ENCODE measurements at places on chromosomes 7 and 10.
A peak's percentile ranks its signal among the peaks of the same experiment; 100 is the strongest.

DNA sequence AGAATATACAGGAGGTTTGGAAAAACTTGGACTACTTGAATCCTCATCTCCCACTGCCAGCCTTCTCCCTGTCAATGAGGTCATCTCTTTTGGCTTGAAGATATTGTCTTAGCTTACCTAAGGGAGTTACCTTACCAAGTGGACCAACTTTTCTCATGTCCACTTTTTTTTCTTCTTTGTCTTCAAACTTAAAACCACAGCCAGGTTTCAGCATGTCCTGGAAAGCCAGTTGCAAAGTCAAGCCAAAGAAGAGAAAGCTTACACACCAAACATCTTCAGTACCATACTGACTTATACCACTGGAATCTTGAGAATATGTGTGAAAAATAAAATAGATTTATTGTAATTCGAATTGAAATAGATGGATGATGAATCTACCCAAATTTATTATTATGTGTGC, 520.5 kb downstream of the HTR7 start:
- no peak for DNase-seq

- no peak for DNase-seq
These were observed 376.8 kb downstream of the DNAJB6 start for GRCh38 chr7:157713591-157713990.

- peak; percentile 74 for DNase-seq
These were observed 287.6 kb downstream of the SORCS3 start for GRCh38 chr10:104928734-104929133.

DNA sequence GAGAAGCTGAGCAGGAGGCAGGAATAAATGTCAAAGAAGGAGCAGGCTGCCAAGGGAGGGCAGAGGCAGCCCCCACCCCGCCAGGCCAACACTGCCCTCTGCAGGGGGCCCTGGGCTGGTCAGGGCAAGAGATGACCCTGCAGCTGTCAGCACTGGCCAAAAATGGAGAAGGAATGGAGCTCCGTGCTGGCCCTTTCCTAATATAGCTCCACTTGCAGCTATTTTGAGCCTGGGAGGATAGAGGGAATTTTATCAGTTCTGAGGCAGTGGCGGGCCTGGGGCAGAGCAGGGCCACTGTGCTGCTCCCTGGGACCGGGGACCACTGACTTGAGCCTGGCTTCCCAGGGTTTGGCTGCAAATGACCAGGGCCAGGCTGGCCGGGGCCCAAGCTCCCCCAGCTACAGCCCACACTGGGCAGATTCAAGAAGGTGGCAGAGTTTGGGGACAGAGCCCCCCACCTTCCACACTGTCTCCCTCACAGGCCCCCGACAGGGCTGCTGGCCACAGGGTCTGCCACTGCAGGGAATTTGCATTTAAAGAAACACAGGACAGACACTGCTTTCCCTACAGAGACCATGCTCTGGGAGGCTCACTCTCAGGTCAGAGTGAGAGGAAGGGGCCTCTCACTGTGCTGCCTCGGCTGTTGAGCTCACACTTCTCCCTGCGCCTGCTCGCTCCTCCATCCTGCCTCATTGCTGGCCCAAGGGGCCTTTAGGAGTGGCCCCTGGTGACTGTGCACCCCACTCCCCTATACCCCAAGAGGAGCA, 16.2 kb downstream of the LDB3 start:
- peak; percentile 12 for DNase-seq

DNA sequence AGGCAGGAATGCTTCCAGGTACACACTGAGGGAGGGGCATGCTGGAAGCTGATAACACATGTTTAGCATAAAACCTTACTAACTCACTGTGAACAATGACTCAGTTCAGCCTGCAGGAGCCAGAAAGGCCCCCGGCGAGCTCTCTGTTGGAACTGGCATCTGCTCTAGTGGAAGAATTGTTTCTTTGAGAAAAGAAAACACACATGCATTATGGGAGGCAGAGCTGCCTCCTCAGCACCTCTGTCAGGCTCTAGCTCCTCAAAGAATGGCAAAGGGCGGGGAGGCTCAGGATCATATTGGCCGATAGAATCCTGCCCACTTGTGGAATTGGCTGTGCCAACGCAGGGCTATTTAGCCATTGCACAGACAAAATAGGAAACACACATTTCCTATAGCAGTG, 338.3 kb downstream of the CXCL12 start:
- peak; percentile 33 for DNase-seq

- DNase-seq, result no peak
These were observed 1.0 kb downstream of the NKX2-3 start for GRCh38 chr10:99533496-99534449.

DNA sequence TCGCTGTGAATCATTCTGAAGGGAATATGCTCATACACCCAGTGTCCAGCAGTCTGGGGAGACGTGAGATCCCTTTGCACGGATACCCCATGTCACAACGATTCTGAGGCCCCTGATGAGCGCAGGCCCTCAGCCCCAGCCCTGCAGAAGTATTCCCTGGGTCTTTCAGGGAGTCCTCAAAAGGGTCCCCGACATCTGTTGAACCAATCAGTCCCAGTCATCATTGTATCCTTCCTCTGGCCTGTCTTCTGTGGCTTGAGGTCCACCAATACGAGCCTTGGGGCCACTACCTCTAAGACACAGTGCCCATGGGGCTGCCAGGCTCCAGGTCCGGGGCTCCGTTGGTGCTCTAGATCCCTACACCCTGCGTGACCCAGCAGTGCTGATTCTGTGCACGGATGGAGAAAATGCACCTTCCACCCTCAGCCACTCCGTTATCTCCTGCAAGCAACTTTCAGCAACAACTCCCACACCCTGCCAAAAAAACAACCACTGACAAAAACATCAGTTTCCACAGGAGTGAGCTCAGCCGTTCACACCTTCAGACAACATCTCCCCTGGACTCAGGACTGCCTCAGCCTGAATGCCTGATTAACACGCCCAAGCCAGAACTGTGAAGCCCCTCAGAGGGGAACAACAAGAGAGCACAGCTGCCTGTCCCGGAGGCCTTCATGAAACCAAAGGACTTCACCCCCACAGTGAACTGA, 46.9 kb upstream of the KDM7A start:
- no peak for DNase-seq

DNA sequence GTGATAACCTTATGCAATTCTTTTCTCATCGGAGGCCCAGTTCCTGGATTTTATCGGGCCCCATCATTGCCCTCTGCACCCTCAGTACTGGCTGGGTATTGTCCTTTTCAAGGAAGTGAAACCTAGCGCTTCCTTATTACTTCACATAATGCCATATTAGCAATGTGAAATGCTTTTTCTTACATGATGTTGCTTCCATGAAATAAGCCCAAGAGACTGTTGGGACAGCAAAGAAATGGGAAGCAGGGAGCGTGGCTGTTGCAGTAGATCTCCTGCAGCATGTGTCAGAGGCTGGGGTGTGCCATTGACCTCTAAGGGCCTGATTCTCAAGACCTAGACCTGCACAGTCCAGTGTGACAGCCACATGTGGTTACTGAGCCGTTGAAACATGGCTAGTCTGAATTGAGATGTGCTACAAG, 8.1 kb downstream of the CHN2 start:
- DNase-seq, result no peak

DNA sequence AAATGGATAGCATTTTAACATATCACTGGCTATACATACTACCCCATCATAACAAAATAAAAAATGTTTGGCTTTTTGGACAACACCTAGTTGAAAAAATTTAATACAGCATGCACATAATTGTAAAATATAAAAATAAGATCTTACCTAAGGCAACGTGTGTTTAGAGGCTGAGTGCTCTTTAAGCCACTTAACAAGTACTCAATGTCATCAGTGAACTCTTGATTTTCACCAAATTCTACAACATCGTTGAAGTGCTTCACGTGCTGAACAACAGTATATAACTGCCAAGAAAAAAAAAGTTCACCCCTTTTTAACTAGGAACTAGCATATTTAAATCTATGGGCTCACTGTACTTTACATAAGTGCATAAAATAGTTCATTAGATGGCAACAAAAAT, 49.5 kb downstream of the WAPL start:
- no peak for DNase-seq

- DNase-seq, result no peak
These were observed 3.7 kb upstream of the ELFN1 start for GRCh38 chr7:1666317-1666822.

DNA sequence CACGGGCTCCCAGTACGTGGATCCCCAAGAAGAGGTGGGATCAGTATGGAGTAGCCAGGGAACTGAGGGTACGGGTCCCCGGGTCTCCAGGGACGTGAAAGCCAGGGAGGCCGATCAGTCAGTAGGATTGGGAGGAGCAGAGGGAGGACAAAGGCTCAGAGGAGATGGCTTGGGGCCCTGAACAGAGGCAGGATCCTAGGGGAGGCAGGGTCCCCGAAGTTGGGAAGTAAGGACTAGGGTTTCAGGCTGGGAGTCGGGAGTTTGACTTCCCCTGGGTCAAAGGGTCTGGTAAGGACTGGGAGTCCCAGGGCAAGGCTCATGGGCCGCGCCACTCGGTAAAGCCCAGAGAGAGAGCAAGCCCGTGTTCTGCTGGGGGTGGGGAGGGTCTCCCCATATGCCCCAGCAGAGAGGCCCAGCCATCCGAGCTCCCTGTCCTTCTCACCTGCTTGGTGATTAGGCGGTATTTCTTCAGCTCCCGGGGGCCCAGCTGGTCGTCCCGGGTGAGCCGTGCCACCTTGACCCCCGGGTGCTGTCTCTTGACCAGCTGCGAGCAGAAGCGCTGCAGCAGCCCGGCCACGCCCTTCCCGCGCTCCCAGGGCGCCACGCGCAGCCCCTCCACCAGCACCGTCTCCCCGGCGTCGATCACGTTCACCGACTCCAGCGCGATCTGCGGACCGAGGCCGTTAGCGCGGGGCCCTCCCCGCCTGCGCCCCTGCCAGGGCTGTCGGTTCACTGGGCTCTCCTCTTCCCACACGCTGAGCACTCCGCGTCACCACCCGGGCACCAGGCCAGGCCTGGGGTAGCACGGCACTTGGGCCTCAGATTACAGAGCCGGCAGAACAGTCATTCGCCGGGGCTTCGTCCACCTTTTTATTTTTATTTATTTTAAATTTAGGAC, 7.0 kb downstream of the NAT16 start:
- peak; percentile 83 for DNase-seq

All from kidney tubule cell (primary cell).